ENCODE measurements at places on chromosomes 12 and 14.

GRCh38 chr12:127729381-127729780, 537.6 kb upstream of the TMEM132C start:
- no peak for DNase-seq

DNA sequence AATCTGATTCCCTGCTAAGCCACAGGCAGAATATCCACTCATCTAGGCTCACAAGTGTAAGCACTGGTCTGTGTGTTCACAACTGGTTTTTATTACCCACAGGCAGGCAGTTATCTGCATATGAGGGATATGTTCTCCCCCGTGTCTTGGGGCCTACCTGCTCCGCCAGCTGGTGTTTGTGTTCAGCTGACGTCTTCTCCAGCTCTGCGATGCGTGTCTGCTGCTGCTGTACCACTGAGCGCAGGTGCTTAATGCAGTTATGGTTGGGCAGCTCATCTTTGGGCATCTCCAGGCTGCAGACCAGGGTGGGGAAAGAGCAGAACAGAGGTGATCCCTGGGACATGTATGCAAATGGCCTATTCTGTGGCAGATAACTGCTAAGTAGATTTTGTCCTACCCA, 13.7 kb downstream of the RNF41 start:
- no peak for DNase-seq

- DNase-seq, result no peak
Measured at GRCh38 chr12:93006471-93007208, 77.5 kb upstream of the EEA1 start.

GRCh38 chr14:74240794-74241651, 1.8 kb downstream of the VSX2 start:
- DNase-seq, result no peak

DNA sequence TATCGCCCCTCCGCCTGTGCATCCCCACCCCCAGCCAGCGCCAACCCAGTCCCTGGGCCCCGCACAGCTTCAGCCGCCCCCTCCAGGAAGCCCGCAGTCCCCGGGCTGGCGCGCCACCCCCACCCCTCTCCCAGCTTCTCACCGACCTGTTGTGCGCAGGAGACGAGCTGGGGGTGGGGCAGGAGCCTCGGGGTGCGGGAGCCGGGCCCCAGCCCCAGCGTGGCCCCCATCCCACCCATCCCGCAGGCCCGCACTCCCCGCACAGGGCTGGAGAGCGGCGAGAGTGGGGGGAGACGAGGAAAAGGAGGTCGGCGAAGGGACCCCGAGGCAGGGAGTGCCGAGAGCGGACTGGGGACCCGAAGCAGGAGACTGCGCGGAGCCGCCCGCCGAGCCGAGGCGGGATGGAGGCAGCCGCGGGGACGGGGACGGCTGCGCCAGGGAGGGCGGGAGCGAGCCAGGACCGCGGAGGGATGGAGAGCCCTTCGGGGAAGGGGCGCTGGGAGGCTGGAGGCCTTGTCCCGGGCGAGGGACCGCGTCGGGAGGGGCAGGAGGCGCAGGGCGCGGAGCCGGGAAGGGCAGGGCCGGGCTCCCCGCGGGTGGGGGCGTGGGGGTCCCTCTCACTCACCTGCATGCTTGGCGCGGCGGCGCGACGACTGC, 498 bp downstream of the PIANP start:
- DNase-seq, result no peak

DNA sequence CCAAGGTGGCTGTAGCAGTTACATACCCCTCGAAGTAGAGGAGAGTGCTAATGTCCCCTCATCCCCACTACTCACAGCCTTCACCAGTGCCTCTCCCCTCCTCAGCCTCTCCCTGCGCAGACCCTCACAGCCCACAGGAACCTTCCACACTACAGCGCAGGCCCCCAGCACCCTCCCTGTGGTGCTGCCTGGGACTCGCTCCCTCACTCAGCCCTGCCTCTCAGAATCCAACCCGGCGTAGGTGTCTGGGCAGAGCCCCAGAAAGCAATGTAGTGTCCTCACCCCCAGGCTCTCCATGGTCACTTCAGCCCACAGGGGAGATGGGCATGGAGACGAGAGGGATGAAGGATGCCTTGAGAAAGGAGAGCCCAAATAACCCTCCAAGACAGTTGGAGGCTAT, 10.9 kb upstream of the ZNF740 start:
- no peak for DNase-seq

DNA sequence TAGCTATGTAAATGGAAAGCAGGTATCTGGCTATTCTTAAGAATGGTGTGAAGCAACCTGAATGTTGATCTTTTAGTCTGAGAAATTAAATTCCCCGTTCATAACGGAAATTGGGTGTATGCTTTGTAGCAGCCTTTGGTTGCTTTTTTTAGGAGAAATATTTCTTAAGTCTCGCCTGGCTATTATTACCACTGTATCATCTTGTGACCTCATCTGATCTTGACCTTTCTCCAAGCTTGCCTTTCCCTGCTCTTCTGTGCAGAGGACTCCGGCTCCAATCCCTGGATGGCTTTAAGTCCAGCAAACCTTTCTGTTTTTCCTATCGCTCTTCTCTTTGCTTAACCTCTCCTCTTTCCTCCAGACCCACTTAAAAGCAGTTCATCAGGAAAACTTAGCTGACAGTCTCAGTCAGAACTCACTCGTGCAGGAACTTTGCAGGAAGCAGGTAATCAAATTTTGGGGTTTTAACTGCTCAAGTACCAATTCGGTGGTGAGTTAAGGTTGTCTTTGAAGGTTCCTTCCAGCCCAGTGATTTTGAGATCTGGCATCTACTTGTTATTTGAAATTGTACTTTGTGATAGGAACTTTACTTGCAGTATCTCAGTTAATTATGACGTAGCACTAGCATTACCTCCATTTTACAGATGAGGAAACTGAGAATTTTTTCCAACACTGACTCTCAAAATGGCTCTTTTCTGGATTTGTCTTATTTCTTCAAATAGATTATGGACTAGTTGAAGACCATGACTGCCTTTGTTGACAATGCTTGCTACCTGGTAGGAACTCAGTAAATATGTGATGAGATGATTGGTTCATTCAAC, 14.1 kb downstream of the PPFIBP1 start:
- no peak for DNase-seq

GRCh38 chr14:68306934-68307789, 485.7 kb downstream of the ZFP36L1 start:
- no peak for DNase-seq

- DNase-seq, result no peak
Measured at GRCh38 chr14:37559386-37559785, 35.7 kb downstream of the FOXA1 start.

GRCh38 chr14:24238123-24238522, 4.3 kb downstream of the TINF2 start:
- DNase-seq, result no peak

- DNase-seq, result no peak
Measured at GRCh38 chr12:25518512-25518911, 34.6 kb downstream of the LMNTD1 start.

DNA sequence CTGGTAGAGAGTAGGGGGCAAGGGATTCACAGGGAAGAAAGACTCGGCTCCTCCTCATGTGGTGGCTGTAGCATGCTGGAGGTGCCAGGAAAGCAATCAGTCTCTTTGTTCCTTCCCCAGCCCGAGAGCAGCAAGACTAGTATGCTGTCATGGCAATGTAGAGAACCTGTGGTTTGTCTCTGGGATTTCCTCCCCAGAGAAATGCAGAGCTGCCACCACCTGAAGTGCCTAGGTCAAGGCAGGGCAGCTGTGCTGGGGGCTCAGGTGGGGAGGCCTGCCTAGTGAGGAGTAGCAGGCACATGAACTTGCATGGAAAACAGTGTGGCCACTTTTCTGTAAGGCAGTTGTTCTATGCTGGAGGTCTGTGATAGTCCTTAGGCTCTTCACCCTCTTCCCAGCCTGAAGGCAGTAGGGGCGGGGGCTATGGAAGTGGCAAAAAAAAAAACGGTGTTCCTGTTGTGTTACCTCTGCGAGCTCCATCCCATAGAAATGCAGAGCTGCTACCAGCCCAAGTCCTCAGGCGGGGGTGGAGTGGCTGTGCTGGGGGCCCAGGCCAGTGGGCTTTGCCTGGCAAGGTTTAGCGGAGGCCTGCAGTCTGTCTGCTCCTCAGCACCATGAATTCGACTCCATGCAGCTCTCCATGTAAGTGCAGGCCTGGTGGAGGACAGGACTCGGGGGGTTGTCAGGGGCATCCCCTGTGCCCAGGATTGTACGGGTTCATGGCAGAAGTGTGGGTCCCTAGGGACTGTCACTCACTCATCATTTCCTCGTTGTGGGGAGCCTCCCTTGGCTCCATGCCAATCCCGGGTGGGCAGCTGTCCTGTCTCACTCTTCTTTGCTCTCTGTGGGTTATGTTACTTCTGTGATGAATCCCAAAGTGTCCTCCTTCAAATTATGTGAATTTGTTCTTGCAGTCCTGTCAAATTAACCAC, 4.1 kb upstream of the CLEC4D start:
- no peak for DNase-seq

DNA sequence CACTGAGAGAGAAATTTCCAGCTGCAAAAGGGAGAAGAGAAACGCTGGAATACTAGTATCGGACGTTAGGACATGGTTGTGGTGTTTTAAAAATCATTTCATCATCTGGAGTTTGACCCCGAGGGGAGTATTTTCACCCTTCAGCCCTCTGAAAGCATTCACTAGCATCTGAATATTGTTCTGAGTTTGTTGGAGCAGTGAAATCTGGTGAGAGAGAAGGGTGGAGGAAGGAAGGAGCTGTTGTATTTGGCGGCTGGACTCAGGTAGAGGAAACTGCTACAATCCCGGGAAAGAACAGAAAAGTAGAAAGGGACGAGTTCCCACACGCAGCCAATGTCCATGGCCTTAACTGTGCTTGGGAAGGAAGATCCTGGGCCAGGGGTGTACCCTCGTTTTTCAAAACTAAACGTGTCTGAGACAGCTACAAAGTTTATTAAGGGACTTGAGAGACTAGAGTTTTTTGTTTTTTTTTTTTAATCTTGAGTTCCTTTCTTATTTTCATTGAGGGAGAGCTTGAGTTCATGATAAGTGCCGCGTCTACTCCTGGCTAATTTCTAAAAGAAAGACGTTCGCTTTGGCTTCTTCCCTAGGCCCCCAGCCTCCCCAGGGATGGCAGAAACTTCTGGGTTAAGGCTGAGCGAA, 896 bp upstream of the CDKN1B start:
- no peak for DNase-seq

DNA sequence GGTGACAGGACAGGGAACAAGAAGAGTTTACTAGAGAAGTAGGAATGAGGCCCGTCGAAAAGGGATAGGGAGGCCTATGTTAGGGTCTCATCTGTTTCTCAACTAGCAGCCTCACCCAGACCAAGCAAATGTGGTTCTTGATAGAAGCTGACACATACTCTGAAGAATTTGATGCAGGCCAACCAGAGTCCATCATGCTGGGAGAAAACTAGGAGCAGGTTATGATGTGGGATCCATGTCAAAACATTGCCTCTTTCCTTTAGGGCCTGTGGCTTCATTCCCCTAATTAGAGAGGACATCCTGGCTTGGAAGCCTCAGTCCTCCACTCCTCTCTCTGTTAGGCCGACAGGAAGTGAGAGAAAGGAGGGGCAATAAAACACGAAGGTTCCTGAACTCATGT, 122.8 kb downstream of the NTF3 start:
- DNase-seq, result no peak

DNA sequence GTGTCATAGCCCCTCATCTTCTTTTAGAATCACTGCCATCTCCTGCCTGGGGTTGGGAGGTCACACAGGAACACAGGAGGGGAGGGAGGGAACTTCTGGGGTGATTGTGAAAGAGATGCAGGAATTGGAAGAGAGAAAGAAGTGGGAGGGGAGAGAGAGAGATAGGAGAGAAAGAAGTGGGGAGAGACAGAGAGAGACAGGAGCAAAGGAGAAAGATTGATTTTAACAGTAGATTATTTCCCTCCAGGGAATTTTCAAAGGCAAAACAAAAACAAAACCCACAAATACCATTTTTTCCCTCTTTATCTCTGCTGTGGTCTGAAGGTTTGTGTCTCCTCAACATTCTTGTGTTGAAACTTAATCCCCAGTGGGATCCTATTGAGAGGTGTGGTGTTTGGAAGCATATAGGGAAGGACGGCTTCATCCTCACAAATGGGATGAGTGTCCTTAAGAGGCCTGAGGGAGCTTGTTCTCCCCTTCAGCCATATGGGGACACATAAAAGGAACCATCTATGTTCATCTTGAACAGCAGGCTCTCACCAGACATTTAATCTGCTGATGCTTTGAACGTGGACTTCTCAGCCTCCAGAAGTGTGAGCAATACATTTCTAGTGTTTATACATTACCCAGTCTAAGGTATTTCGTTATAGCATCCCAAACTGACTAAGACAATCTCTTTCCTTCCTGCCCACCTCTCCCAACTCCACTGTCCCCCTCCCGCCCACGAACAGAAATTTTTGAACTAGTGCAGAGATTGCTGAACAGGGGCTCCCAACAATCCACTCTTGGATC, 134.9 kb upstream of the MAX start:
- no peak for DNase-seq

DNA sequence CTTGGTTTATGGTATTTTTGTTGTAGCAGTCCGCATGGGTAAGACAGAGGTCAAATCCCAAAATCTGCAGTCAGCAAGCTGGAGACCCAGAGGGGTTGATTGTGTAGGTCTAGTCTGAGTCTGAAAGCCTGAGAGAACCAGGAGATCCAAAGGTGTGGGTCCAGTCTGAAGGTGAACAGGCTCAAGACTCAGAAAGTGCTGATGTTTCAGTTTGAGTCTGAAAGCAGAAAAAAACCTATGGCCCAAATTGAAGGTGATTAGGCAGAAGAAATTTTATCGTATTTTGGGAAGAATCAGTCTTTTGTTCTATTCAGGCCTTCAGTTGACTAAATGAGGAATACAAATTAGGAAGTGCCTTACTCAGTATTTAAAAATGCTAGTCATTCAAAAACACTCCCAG, 807.8 kb upstream of the FOXG1 start:
- no peak for DNase-seq

GRCh38 chr12:104182144-104182543, 33.4 kb upstream of the TXNRD1 start:
- no peak for DNase-seq

GRCh38 chr14:100015251-100015655, 50.0 kb upstream of the EVL start:
- no peak for DNase-seq
